ENCODE measurements at places on chromosomes 16 and 17. TPM values are rescaled to one million over a fixed set of nuclear protein-coding genes. Genes with fewer than 3 reads are reported as not detected.

DNA sequence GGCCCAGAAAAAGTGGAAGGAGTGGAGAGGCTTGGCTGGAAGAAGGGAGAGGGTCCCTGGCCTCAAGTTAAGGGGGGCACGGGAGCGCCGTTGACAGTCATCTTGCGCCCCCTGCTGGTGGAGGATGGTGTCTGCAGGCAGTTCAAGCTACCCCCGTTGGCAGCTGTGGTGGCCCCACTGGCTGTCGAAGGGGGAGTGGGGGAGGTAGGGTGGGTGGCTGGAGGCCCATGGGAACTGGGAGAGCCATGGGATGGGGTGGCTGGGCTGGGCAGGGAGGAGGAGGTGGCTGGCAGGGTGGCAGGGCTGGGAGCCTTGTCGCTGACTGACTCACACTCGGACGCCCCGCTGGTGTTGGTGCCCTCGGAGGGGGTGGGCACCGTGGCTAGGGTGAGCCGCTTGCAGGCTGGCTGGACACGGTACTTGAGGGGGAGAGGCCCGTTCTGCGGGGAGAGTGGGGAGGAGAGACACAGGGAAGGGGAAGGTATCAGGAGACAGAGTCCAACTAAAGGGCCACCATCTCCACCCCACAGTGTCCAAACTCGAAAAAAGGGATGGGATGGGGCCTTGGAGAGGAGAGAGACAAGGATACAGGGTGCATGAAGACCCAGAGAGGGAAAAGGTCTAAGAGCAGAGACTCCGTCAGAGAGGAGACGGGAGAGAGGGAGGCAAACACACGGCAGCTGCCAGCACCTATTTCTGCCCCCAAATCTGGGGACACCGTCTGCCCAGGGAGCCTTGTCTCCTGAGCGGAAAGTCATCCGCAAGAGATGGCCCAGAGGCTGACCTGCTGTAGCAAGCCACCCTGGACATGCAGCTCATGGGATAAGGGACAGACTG is 5.2 kb downstream of the CISD3 start:
- ATAC-seq = no peak

GRCh38 chr17:7838090-7839075 is 4.4 kb downstream of the KDM6B start:
- ATAC-seq = no peak

DNA sequence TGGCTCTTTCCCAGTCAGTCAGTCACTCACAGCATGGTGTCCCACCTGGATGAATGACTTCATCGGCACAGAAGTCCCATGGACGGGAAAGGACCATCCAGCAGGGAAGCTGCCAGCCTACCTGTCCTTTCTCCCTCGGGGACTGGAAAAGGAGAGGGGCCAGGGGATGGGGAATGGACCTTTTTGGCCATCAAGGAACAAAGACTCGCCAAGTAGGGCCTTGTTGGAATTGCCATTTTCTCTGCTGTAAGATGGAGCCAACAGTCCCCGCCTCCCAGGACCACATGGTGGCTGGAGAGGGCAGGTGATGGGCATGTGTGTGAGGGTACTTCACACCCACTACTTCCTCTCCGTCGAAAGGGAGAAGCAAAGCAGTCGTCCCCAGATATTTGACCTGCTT is 67.8 kb upstream of the LHX1 start:
- ATAC-seq = no peak

DNA sequence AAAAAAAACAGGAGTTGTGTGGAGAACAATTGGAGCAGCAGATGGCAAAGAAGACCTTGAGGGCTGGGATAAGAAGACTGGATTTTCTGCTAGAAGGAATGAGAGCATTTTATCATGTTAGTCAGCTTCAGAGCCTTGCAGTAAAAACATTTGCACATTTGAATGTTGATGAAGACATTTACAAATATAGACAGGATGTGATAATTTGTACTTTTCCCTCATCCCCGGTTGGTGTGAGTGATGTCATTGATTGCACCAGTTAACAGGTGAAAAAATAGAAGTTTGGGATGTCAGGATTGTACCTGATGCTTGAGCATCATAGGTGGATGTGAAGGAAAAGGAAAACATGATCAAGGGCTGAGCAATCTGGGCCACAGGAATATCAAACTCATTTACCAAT is 22.6 kb upstream of the MAPK3 start:
- no peak for ATAC-seq

MYH8 gene
- total RNA-seq = under 0.01 TPM

DNA sequence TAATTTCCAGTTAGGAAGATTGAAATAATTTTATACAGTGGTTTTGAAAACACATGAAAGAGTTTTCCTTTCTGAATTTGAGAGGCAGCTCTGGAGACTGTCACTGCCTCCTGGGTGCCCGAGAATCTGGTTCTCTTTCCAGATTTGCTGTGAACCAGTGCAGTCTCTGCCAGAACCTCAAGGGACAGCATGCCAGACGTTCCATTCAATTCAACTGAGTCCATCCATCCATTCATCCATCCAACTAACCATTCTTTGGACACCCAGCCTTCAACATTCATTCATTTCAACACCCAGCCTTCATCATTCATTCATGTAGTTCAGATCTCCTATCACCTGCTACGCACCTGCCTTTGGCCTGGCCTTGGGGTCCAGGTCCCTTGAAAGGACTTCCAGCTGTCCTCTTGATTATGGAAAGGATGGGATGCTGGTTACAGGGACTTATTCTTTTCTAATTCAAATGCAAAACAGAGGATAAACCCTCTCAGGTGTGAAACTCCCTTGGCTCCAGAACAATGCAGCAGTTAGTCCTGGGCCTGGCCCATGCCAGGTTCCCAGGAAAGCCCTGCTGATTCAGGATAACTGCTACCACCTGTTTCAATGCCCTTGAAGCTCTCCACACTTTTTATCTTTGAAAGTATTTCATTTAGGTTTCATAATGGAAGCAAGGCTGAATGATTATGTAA is 68.7 kb downstream of the WSCD1 start:
- ATAC-seq = no peak

FBXL16 gene
- 9.7 TPM for total RNA-seq

Data from motor neuron (in vitro differentiated cells).